Stimulated activated CD4-positive, alpha-beta T cell treated with anti-CD3 and anti-CD28 coated beads, TNF-alpha, amount 100 ng/mL, for 4 hours (primary cell): ENCODE measurements at places on chromosomes 16 and 17.

DNA sequence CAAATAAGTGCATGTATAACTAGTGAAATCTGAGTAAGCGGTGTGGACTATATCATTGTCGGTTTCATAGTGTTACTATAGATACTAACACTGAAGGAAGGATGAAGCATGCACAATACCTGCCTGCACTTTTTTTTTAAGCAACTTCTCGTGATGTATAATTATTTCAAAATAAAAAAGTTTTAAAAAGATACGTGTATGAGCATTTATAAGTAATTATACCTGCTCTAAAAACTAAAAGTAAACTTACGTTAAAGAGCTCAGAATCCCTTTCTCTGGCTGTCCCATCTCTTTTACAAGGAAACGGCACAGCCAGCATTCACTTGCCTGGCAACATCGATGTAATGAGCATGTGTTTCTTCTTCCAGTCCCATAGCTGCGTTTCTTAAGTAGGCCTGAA, 31.3 kb upstream of the ARL6IP1 start:
- DNase-seq: no peak

- no peak for DNase-seq
Measured at GRCh38 chr16:71762186-71762585, 37.7 kb upstream of the PHLPP2 start.

DNA sequence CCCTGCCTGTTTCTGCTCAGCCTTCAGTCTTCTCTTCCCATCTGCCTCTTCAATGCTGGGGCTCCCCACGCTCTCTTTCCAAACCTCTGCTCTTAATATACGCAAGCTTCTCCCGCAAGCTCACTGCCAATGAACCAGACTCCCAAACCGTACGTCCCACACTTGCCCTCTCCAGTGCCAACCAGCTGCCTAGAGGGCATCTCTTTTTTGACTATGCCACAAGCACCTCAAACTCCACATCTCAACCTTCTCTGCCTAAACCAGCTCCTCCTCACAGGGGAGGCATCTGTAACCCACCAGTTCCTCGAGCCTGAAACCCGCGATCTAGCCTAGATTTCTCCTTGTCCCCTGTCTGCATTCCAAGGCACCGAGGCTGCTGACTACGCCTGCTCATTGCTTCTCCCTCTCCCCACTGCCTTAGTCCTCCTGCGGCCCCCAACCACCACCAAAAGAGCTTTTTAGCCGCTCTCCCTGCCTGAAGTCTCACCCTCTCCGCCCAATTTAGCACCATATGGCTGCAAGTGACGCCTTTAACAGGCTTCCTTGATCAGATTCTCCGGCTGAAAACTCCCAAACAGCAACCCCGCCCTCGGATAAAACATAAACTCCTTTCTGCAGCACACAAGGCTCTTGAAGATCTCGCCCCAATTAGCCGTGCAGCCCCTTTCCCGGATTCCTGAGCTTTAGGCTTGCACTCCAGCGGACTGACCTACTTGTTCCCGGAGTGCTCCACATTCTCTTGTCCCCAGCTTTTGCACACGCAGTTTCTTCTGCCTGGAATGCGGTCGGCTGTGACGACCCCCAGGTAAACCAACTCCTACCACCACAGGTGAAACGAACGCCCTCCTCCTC, 1.5 kb downstream of the GGA2 start:
- no peak for DNase-seq

- no peak for DNase-seq
Measured at GRCh38 chr17:63542942-63543821, 7.1 kb upstream of the DCAF7 start.

DNA sequence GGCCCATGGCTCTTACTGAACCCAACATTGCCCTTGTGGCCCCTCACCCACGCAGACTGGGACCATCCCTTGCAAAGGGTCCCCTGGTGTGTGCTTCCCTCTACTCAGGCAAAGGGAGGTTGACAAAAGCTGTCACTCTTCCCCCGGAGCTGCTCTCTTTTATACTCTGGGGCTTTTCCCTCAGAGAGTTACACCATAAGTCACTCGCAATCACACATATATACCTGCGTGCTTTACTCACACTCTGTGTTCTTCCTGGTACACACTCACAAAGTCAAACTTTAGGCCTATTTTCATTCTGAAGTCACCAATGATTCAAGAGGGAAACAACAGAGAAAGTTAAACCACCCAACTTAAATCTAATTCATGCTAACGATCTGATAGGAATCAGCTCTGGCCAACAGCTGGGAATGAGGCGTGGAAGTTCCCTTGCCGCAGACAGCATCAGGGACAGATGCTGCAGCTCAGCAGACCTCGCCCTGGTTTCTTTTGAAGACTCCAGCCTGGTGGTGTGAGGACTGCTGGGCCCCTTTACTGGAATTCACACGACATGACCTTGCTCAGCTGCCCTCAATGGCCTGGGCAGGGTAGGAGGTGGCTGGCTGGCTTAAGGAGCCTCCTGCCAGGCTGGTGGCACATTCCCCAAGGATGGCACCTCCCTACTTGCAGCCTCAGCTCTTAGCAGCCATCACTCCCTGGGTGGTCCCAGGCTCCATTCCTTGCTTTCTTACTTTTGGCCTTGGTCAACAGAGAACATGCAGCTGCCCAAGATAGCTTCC, 27.3 kb downstream of the HIC1 start:
- DNase-seq: no peak

GRCh38 chr16:82345318-82345717, 175.3 kb upstream of the MPHOSPH6 start:
- DNase-seq: no peak

DNA sequence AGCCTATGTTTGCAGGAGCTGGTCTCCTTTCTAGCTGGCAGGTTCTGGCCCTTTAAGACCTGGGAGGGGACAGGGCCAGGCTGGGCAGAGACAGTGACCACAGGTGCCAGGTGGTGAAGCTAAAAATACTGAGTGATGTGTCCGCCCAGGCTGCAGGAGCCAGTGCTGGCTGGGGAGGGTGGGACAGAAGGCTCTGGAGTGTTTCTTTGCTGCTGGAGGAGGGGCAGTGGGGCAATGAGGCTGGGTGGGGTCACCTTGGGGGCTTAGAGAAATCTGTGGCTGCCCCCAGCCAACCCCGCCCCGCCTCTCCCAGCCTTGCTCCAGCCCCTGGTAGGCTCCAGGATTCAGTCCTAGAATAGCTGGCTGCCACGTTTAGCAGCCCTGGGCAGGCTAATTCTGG, 30.4 kb upstream of the SBK1 start:
- no peak for DNase-seq

- DNase-seq: no peak
Measured at GRCh38 chr17:39750131-39751015, 12.6 kb downstream of the GRB7 start.

- DNase-seq: no peak
Measured at GRCh38 chr17:14513835-14514234, 213.0 kb downstream of the HS3ST3B1 start.

DNA sequence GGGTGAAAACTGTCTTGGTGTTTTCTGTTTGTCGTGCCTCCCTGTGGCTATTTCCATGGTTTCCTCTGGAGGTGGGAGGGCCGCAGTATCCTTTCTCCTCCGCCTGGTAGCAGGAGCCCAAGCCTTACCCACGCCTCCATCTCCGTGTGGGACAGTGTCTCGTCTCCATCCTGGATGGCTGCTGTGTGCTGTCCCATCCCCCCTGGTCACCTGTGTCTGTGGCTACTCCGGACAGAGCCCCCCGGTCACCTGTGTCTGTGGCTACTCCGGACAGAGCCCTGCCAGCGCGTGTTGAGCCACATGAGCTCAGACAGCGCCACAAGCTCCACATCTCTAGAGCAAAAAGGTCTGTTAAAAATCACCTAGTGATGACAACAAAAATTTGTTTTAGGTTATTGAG, 198.2 kb upstream of the CHMP6 start:
- no peak for DNase-seq

DNA sequence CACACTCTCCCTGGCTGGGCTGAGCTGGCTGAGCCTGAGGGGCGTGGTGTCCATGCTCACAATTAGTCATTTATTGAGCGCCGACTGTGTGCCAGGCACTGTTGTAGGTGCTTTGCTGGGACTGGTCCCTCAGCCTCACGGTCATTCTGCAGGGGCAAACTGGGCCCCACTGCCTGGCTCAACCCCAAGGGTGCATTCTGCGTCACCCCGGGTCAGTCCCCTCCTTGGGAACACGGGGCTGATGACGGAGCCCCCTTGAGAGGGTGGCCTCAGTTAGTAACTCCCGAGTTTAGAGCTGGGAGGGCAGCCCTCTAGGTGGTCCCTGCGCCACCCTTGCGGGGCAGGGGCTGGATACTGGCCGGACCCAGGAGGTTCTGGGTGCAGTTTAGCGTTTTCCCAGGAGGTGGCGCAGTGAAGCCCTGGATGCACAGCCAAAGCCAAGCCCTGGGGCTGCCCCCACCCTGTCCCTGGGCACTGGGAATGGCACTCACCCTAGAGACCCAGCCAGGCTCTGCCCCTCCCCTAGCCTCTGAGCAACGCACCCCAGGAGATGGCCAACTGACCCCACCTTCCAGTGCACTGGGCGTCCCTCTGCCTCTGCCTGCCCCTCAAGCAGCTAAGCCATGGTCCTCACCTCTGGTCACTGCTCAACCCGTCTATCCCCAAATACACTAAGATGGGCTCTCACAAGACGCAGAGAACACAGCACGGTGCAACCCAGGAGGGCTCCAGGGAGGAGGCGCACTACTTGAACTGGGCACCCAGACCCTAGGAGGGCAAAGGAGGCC, 243.2 kb upstream of the GSE1 start:
- no peak for DNase-seq

- DNase-seq: no peak
Measured at GRCh38 chr16:53421248-53421647, 13.0 kb upstream of the RBL2 start.

DNA sequence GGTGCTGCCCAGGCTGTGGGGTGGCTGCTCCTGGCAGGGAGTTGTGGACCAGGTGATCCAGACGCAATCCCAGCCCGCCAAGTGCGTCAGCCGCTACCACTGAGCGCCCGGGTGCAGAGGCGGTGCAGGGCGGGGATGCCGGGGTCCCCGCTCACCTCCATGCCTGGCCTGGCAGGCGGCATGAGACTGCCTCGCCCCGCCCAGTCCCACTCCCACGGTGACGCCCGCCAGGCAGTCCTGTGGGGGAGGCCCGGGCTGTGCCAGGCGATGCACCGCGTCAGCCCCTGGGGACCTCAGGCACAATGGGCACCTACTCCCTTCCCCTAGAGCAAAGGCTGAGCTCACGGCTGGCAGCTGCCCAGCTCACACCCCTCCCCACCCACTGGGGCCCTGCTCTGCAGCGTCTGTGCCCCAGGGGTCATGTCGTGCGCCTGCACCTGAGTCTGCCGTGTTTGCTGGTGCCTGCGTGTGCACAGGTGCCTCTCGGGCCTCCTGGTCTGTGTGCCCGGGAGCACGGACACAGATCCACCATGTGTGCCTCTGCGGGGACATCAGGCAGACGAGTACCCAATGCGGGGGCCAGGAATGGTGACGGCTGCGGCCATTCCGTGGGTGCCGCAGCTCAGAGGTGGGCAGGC, 5.3 kb downstream of the RPUSD1 start:
- no peak for DNase-seq

DNA sequence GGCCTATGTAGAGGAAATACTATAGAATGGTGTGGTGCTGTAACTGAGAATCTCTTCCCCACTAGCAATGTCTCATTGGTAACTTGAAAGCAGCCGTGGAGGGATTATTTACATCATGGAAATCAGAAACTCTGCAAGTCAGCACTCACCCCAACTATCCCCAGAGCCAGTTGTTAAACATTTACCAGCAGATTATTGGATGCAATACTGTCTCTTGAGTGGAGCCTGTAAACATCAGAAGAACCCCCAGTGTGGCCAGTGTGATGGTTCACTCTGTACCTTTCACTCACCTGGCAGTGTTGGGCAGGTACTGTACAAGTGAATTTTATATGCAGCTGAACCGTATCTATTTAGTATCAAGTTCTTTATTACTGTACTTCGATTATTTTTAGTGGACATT, 299.8 kb upstream of the SALL1 start:
- DNase-seq: no peak

- no peak for DNase-seq
Measured at GRCh38 chr17:33285413-33285812, 7.7 kb downstream of the ASIC2 start.

- DNase-seq: no peak
Measured at GRCh38 chr16:11155284-11155806, 100.7 kb downstream of the SOCS1 start.

- no peak for DNase-seq
Measured at GRCh38 chr16:76800196-76800595, 390.8 kb upstream of the MON1B start.

DNA sequence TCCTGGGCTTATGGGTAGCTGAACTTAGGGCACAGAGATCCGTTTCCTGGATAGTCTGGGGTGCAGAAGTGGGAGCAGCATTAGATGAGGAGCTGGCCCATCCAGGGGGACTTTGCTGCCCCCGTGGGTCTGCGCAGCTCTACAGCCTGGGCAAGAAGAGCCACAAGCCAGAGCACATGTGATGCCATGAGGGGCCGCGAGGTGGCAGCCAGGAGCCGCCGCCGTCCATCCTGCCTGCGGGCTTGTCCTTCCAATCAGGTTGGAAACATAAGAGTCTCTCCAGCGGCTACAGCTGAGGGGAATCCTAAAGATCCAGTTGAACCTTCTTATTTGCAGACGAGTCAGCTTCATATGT, 21.9 kb downstream of the C1QTNF1 start:
- peak; percentile 32 for DNase-seq

GRCh38 chr17:17435323-17435722, 41.5 kb upstream of the MED9 start:
- DNase-seq: no peak

GRCh38 chr16:19304750-19305149, 19.2 kb downstream of the CLEC19A start:
- no peak for DNase-seq

DNA sequence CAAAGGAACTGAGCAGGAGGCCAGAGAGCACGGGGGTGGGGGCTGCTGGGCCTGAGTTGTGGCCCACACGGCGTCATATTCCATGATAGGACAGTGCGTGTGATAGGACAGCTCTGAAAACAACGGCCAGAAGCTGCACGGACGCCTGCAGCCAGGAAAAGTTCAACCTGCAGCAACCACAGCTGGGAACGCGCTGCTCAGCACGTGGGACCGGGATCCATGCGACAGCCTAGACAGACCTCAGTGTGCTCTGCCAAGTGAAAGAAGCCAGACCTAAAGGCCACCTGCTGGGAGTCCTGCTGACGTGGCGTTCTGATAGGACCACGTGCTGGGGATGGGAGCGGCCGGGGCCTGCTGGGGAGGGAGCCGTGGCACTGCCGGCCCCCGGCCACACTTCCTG, 21.6 kb downstream of the CTU2 start:
- no peak for DNase-seq

DNA sequence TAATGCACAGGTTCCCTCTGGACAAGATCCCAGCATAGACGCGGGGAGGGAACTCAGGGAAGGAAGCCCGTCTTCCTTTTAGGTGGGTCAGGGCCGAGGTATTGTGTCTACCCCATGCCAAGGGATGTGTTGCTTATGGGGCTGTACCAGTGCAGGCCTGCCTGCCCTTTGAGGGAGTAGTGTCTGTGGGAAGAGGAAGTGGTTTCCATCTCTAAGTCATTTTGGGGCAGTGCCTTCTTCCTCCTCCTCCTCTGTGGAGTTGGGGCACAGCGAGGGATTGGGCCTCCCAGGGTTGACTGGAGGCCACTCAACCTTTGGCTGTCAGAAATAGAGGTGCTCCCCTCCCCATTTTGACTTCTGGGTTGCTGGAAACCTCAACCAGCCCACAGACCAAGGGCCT, 26.5 kb downstream of the GJD3 start:
- DNase-seq: no peak

GRCh38 chr17:65183736-65184135, 46.6 kb downstream of the RGS9 start:
- DNase-seq: no peak

- DNase-seq: no peak
Measured at GRCh38 chr16:17668386-17668785, 197.6 kb upstream of the XYLT1 start.

GRCh38 chr16:34648-34987, 18.8 kb downstream of the POLR3K start:
- DNase-seq: no peak
